Activated CD4-positive, alpha-beta T cell treated with anti-CD3 and anti-CD28 coated beads, Interleukin-2, amount 50 U/mL, for 24 hours (primary cell): ENCODE measurements at places on chromosomes 12 and 14.

- no peak for DNase-seq
These were observed 12.8 kb upstream of the WDR20 start for GRCh38 chr14:102126807-102127455.

DNA sequence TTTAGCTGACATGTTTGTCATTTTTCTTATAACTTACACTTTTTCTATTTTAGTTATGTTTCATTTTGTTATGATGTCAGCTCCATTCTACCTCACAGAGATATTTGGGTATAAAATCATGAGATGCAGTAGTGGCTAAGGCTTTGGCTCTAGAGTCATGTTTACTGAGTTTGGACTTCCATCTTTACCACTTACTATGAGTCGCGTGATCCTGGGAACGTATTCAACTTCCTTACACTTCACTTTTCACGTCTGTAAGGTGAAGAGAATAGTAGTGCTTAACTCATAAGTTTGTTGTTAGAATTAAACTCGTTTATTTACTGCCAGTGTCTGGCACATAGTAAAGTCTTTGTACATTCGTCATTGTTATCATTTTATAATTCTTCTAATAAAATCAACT lies 126.3 kb downstream of the ERC1 start:
- no peak for DNase-seq

- no peak for DNase-seq
These were observed 74.9 kb downstream of the RMST start for GRCh38 chr12:97537501-97537900.

DNA sequence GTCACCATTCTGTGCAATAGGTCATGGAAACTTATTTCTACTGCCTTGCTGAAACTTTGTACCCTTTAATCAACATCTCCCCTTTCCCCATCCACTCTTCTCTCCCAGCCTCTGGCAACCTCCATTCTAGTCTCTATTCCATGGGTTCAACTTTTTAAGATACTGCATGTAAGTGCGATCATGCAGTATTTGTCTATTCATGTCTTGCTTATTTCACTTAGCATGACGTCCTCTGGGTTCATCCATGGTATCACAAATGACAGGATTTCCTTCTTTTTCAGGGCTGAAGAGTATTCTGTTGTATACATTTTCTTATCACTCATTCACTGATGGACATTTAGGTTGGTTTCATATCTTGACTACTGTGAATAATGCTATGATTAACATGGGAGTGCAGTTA lies 222.4 kb downstream of the PAX9 start:
- DNase-seq: no peak

DNA sequence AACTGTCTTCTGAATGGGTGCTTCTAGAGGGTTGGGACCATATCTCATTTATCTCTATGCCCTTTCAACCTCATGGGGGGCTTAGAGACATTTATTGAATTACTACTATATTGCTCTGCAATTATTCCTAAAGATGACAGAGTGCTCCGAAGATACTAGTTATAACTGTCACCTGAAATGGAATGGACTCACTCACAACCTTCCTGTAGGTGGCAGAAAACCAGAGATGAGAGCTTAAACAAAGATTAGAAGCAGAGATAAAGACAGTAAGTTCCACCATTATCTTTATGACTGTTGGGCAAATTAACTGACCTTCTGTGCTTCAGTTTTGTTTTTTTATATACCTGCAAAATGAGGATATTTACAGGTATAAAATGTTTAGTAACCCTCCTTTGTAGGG lies 31.5 kb upstream of the GTF2A1 start:
- DNase-seq: no peak

GRCh38 chr12:20342111-20342510 lies 26.2 kb upstream of the PDE3A start:
- no peak for DNase-seq

GRCh38 chr12:66694666-66695613 lies 16.1 kb upstream of the GRIP1 start:
- no peak for DNase-seq

DNA sequence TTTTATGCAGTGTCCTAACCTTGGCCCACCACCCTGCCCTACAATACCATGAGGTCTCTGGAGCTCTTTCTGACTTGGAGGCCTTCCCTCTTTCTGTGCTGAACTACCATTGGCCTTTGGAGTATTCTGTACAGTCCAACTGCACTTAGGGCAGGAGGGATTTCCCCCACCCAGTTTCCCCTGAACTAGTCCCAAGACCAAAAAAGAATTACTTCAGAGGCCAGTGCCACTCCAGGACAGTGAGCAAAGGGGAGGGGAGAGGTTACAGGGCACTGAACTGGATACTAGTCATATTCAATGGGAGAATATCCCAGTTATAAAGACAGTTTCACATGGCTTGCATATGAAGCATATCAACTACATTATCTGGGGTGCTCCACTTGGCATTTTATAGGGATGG lies 6.1 kb downstream of the SLCO1A2 start:
- no peak for DNase-seq

- DNase-seq: no peak
These were observed 19.4 kb upstream of the IFNG start for GRCh38 chr12:68178774-68179439.

GRCh38 chr12:11661491-11662089 lies 12.1 kb downstream of the ETV6 start:
- no peak for DNase-seq

GRCh38 chr14:55964091-55964490 lies 154.1 kb upstream of the PELI2 start:
- DNase-seq: no peak

- DNase-seq: no peak
These were observed at the start of gene PLBD1 for GRCh38 chr12:14567351-14568162. Gene PLBD1 (minus strand): TSS chr12:14567883. CDS start chr12:14567696, 187 bp downstream.
